ENCODE measurements at places on chromosomes 5 and 9. TPM values are rescaled to one million over a fixed set of nuclear protein-coding genes. Genes with fewer than 3 reads are reported as not detected.

DNA sequence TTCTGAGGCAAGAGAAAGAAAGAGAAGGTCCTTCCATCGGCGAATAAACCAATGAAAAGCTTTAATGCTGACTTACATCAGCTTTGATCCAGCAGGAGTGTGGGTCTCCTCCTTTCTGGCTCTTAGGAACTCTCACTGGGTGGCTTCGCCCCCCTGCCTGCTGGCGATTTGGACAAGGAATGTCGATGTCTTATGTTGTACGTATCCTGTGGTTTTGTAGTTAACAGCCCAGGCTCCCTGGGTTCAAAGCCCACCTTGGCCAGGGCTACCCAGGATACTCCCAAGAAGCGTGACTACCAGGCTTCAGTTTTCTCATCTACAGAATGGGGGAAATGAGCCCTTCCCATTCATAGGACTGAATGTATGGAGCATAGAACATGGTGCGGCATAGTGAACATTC is 124.2 kb downstream of the ROR2 start:
- no peak for DNase-seq

CNOT8 gene
- 37.0 TPM for total RNA-seq

OGN gene
- total RNA-seq: 140 TPM

DNA sequence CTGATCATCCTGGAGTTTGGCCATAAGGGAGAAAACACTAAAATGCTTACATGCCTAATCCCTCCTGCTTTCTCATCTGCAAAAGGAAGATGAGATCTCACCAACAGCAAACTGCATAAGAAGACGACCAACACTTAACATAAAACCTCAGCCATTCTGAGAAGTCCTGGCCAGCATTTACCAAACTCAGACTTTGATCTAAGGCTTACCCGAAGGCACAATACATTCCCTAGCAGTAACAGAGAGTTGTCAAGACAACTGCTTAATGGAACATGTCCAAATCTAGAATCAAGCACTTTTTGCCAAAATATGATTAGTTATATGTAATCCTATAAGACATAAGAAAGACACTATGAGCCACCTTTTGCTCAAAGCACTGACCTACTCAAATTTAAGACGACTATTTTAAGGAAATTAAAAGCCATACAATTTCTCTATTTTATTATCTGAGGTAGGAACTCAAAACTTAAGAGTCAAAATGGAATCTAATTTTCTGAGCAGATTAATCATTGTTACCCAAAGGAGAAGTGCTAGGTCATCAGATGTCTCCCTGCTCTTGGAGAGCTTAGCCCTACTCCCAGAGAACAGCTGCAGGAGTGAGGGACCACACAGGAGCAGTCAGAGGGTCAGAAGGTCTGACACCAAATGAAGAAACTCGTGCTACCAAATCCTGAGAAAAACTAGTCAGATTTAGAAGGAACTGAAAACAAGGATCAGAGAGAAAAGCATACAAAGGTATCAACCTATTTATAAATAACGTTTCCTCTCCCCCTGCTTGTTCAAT is 39.3 kb downstream of the EPB41L4A start:
- DNase-seq: no peak

OSMR gene
- 57.2 TPM for total RNA-seq

DNA sequence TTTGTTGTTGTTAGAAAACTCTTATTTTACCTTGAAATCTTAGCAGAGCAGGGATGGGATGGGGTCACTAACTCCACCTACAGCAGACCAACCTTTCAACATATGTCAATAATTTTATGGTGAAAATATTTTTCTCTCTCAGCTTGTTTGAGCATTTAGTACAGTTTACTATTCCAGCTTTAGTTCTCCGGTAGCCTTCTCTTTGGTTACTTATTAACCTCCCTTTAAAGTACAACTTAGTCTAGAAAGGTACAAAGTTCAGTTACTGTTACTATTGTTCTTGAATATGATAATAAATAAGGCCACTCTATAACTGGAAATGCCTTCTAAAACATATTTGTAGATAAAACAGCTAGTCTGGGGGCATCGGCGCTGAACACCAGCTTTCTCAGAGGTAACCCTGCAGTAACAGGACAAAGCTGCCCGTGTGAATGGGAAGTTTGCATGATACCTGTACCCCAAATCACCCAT is 233.3 kb downstream of the PCSK1 start:
- DNase-seq: no peak

DNA sequence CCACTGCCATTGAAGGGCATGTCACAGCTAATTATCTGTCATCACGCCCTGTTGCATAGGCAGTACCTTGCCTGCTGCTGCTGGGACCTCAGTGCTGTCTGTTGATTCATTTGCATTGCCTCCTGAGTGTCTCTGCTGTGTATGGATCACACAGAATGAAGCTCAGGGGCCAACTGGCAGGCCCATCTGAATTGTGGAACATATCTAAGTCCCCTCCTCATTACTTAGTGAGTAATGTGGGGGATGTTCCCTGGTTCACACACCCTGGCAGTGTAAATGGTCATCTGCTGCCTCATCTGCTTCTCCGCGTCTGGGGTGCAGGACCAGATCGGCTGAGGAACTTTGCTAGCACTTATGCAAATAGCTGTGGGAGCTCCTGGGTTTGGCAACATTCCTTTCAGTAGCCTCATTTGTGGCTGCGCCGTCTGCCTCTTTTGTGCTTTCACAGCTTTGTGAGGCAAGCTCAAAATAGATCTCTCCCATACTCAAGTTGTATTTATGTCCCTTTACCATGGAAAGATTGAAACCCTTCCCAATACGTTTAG is 25.4 kb downstream of the TYRP1 start:
- no peak for DNase-seq

GRCh38 chr9:32886021-32886420 is 102.7 kb downstream of the TMEM215 start:
- DNase-seq: no peak

DNA sequence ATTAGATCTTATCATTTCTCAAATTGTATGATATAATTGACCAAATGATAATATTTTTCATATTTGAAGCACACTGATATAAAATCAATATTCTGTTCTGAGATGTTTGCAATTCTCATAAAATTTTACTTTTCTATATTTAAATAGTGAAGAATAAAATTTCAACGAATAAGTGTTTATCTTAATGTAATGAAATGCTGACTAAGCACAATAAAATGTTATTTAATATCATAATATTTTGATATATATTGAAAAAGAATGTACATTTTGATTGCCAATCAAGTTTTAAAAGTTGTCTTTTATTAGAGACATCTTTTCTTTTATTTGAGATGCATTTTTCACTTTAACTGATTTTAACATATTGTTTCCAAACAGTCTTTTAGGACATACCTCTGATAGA is 416.1 kb downstream of the TAF11L14 start:
- DNase-seq: no peak

CLIC3 gene
- total RNA-seq: 4.3 TPM

DNA sequence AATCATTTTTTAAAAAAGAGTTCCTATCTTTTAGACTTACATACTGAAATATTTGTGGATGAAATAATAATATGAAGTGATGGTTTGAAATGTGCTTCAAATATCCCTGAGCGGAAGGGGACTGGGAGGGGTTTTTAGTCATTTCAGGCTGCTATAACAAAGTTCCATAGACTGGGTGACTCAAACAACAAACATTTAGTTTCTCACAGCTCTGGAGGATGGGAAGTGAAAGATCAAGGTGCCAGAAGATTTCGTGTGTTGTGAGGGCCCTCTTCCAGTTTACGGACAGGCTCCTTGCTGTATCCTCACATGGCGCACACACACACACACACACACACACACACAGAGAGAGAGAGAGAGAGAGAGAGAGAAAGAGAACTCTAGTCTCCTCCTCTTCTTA is 27.1 kb upstream of the TEX10 start:
- DNase-seq: peak; percentile 67

GRCh38 chr9:73056245-73056644 is 95.4 kb upstream of the ANXA1 start:
- DNase-seq: no peak

DNA sequence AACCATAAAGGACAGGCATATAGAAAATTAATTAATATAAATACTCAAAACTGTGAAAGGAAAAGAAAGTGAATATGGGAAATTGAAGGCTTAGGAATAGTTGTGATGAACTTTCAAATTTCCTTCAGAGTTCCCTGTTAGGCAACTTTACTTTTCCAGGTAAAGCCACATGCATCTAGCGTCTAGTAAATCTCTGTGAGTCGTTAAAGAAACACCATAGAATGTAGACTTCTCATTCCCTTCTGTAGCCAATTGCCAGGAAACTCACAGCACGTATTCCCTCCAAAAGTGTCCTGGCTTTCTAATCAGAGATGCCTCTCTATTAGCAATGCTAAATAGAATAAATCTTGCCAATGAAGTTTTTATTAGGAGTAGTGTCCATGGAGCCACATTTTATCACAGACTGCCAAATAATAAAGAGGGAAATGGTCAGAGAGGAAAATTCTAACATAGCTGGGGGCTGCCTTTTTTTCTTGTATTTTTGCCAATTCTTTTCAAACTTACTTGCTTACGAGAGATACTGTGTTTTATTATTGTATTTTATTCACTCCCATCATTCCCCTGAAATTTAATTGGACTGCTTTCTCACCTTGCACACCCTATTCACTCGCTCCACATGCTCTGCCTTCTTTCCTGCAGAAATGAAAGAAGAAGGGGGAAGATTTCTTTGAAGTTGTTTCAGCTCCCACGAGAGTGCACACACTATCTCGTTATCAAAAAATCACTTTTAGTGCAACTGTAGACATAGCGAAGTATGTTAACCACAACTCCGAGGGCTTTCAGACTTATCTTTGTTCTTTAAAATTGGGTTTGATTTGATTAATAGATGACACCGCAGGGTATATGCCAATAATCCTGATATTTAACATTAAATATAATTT is 439.0 kb downstream of the CSNK1G3 start:
- no peak for DNase-seq

- peak; percentile 74 for DNase-seq
These were observed 190.4 kb downstream of the EPB41L4A start for GRCh38 chr5:112228667-112229066.

- DNase-seq: no peak
These were observed 101.6 kb upstream of the SPRY4 start for GRCh38 chr5:142426129-142427014.

DNA sequence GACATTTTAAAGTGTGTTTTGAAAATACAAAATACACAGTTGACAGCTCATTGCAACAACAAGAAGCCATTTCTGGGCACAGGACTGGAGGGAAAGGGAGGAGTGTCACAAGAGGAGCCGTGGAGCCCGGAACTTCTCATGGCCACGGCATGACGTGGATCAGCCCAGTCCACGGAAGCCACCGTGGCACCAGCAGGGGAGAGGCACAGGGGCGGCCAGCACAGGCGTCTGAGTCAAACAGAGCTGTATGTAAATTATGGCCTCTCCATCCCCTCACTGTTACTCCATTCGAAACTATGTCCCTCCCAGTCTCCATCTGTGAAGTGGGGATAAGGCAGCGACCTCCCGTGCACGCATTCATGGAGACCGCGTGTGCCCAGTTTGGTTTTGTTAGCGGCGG is 165.6 kb upstream of the IRX2 start:
- DNase-seq: no peak

COL15A1 gene
- 25.1 TPM for total RNA-seq

DMRT3 gene
- not detected for total RNA-seq

DNA sequence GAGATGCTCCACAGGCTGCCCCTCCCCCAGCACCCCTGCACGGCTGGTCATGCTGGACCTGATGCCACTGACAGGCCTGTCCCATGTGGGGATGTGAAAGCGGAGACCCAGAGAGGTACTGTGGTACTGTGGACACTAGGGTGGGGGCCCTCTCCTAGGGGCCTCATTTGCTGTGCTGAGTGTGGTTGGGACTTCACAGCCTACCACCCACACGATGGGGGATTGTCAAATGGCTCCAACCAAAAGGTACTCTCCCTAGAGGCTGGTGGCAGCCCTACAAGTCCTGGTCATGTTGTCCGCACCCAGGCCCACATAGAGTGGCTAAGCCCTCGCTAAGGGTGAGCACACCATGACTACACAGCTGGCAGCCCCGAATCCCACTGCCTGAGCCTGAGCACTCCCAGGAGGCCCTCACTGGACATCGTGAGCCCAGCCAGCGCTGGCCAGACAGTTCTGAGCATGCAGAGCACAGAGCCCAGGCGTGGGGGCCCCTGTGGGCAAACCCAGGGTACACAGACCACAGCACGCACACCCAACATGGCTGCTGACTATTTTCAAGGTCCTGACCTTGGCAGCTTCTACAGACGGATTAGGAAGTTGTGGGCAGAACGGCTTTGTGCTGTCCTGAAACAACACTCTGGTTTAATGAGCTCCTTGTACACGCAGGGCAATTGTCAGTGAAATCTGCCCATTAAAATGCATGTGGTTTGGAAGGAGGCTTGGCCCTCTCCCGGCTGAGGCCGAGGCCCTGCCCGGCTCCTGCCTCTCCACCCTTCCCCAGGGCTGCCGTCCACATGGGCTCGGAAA is 214.1 kb downstream of the HSPA4 start:
- DNase-seq: no peak

NUDT12 gene
- 16.8 TPM for total RNA-seq

Measured in fibroblast of the aortic adventitia (primary cell).